CD4-positive, alpha-beta T cell treated with Interferon alpha-2 for 1 hour (primary cell): ENCODE measurements at places on chromosomes 3 and 15.
A peak's percentile ranks its signal among the peaks of the same experiment; 100 is the strongest.

GRCh38 chr15:55434989-55435825 is 26.9 kb downstream of the PIERCE2 start:
- peak; percentile 4 for DNase-seq

- DNase-seq, result no peak
Observed at GRCh38 chr3:42683875-42684598, 1.3 kb upstream of the KLHL40 start.

GRCh38 chr3:102460579-102460978 is 25.8 kb downstream of the ZPLD1 start:
- DNase-seq, result no peak

GRCh38 chr15:90711418-90711824 is 5.7 kb upstream of the BLM start:
- no peak for DNase-seq

DNA sequence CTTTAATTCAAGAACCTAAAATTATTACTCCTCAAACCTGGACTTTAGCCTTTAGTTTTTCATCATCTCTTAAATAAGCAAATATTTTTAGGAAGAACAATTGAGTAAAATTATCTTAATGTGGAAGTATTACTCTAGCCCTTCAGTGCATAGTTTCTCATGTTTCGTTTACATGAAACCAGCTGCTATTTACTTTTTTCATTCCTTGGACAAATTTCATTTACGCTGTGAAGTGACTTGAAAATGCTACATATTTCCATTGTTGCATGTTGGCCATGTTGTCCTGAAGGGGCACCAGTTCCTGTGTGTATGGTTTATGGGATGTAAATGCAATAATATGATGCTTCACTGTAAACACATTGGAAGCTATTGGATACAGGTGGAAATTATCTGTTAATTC is 49.9 kb downstream of the SLC25A26 start:
- no peak for DNase-seq

- no peak for DNase-seq
Observed at GRCh38 chr3:123155471-123156011, 46.2 kb upstream of the SEC22A start.

DNA sequence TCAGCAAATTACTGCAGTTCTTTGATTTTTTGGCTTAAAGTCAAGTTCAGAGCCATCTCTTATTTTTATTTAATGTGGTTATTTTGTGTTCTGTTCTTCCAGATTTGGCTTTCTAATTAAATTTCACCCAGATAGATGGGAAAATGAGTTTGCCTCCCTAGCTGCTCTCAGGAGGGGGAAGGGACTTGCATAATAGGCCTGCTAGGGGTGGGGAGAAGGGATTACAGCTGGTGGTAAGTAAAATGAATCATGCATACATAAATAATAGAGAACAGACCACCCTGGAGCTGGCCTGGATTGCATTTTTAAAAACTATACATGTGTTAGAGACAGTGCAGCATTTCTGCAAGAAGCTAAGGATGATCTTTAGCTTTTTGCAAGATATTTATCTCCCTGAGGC is 3.9 kb upstream of the PXYLP1 start:
- DNase-seq, result no peak

GRCh38 chr15:49709646-49710214 is 88.9 kb downstream of the DTWD1 start:
- no peak for DNase-seq

DNA sequence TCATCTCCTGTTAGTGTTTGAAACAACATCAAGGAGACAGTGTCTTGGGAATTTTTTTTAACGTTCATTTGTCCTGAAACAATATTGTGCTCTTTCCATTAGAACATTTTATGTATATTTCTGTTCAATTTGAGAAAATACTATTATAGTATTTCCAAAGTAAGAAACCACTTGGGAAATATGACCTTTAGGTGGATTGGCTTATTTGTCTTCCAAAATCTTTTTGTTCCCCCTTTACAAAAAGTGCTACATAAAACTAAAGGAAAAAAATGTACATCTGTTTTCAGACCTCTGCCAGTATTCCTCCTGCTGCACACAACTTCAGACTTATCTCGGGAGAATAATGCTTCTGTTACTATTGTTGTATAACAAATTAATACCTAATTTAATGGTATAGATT is 165.9 kb upstream of the AGTR1 start:
- DNase-seq, result no peak

GRCh38 chr3:100270215-100270583 is 9.4 kb downstream of the TBC1D23 start:
- no peak for DNase-seq

GRCh38 chr15:73936181-73936580 is 9.9 kb downstream of the LOXL1 start:
- no peak for DNase-seq
